ENCODE measurements at places on chromosomes 12 and 14.

DNA sequence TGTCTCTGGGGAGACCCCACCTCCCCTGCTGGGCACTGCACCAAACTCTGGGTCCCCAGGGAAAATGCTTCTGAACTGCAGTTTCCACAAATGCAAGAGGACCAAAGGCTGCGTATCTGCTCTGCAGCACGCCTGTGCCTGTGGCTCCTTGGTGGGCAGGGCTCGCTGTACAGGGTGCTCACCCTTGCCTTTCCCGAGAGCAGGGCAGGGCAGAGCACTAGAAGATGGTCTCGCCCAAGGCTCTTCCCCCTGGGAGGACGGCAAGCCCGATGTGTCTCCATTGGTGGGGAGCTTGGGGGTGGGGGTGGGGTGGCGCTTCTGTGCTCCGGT lies 175.3 kb upstream of the RTL1 start:
- DNase-seq: no peak

DNA sequence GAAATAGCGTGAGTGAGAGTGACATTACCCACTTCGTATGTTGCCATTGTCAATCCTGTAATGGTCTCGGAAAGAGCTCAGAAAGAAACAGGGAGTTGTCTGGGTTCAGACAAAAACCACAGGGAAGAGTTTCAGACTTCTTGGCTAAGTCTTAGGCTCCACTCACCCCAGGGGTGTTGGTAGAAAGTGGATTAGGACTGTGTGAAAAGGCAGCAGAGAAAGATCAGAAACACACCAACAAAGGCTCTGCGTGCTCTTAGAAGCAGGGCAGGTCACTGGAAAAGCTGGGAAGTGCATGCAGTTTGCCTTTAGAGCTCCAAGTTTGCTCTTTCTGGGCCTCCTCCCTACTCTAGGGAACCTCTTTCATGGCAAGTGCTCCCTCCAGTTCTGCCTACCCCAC lies 106.1 kb upstream of the PLXNC1 start:
- DNase-seq: no peak

DNA sequence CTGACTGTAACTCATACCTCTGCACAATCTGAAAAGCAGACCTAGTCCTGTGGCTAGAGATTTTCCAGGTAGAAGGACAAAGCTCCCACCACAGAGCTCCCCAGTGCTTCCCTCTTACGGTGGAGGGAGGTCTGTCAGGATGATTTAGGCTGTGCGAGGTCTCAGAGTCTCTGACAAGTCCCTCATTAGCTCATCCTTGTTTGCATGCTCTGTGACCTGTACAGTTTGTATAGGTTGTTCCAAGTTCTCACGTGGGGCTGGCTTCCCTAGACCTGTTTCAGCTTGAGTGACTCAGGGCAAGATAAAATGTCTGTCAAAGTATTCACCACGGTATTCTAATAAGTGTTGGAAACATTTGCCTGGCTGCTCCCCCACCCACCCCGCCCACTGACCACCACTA lies 34.8 kb downstream of the ASCL1 start:
- DNase-seq: no peak

DNA sequence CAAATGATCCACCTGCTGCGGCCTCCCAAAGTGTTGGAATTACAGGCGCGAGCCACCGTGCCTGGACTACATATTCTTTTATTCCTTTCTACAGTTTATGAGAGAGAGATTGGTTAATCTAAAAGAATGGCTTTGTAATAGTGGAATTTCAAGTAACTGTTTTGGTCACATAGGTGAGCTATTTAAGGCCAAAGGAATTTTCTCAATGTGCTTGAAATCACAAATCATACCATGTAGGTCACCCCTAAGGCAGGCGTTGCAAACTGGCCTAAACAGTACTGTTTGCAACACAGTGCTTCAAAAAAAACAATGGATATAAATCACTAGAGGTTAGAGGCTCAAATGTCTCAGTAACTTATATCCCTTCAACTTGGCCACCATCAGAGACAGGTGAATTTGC lies 103.7 kb upstream of the PTPRR start:
- DNase-seq: no peak

- no peak for DNase-seq
These were observed 36.0 kb downstream of the SYNDIG1L start for GRCh38 chr14:74389980-74390379.

GRCh38 chr14:61928300-61928699 lies 166.1 kb downstream of the SNAPC1 start:
- DNase-seq: no peak

- no peak for DNase-seq
These were observed 177.8 kb downstream of the MIPOL1 start for GRCh38 chr14:37375566-37375965.

- DNase-seq: peak; percentile 82
These were observed 542.1 kb upstream of the ATP2B1 start for GRCh38 chr12:90250766-90251165.

DNA sequence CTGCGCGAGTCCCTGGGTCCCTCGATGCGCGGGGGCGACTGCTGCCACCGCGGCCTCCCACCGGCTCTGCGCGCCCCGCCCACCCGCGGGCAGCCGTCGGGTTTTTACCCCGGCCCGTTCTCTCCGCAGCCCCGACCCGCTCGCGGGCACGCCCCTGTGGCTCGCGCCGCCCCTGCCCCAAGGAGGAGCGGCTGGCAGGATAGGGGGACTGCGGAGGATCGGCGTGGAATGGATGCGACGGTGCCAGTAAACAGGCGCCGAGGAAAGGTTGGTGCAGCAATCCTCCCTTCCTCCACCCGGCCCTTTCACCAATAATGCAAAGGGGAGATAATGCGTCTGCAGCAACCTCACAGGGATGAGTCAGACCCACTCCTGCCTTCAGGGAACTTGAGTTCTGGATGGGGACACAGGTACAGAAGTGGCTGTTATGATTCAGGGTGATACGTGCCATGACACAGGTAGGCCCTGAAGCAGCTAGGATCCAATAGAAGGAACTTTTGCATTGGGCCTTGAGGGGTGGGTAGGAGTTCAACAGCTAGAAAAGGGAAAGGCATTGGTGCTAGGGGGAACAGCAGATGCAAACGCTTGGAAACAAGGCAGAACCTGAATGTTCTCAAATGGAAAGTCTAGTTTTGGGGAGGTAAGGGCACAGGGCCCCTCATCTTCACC lies 554 bp upstream of the DEGS2 start:
- DNase-seq: no peak

DNA sequence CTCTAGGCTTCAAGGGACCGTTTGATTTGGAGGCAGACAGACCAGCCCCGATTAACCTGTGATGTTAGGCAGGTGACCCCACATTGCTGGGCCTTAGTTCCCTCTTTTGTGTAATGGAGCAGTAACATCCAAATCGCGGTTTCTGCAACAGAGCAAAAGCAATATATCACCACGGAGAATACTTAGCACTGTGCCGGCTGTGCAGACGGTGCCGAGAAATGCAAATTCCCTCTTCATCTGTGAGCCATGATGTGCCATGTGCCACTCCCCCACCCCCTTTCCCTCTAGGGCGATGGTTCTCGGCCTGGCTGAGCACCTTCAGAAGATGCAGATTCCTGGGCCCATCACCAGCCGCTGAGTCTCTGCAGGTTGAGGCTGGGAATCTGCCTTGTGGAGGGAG lies 10.9 kb downstream of the BCL7A start:
- DNase-seq: no peak

- peak; percentile 47 for DNase-seq
These were observed 106.3 kb downstream of the ST8SIA1 start for GRCh38 chr12:22228022-22228875.

- DNase-seq: no peak
These were observed 36.7 kb downstream of the PTPRR start for GRCh38 chr12:70883855-70884254.

- DNase-seq: peak; percentile 12
These were observed 124.1 kb downstream of the ESRRB start for GRCh38 chr14:76500011-76500410.

DNA sequence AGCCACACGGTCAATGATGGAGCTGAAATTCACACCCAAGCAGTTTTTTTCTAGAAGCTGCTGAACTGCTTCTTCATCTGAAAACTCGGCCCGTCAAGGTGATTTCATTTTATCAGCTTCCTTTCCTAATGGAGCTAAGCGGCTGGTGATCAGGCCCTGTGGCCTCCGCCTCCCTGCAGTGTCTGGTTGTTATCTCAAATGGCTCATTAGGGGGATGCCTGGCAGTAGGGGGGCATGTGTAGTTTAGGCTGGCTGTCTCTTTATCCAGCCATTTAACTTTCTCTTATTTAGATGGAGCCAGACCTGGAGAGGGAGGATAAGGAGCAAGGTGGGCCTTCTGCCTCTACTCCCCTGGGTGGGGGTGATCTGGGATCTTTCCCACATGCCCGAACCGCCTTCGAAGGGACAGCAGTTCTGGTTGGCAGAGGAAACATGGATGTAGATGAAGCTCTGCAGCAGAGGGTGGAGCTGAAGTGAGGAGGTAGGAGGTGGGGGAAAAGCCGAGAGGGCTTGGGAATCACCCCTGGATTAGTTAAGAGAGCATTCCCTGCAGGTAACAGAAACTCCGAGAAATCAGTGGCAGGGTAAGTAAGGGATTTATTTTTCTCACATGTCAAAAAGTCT lies 64.4 kb downstream of the TGFB3 start:
- no peak for DNase-seq

DNA sequence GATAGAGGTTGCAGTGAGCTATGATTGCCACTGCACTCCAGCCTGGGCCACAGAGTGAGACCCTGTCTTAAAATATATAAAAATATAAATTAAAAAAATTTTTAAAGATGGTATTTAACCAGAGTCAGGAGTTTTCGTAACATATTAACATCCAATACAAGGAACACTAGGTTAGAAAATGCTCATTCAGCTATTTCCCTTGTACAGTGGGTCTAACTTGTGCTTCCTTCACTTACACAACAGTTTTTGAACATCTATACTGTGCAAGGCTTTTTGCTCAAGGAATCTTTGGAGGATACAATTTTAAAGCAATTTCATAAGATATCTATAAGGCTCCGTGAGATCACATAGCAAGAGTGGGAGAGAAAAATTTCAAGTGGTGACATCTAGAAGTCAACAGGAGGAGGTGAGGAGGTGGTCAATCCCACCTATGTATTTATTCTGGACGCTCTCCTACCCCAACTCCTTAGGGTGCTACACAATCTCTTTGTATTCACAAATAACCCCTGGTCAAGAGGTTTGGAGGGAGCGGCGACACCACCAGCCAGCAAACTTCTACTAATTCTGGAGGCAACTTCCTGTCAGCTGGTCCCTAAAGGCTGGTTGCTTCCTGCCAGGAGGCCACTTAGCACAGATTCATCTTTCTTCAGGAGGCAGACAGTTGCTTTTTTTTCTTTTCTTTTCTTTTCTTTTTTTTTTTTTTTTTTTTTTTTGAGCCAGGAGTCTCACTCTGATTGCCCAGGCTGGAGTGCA lies 22.2 kb downstream of the DUSP16 start:
- no peak for DNase-seq

DNA sequence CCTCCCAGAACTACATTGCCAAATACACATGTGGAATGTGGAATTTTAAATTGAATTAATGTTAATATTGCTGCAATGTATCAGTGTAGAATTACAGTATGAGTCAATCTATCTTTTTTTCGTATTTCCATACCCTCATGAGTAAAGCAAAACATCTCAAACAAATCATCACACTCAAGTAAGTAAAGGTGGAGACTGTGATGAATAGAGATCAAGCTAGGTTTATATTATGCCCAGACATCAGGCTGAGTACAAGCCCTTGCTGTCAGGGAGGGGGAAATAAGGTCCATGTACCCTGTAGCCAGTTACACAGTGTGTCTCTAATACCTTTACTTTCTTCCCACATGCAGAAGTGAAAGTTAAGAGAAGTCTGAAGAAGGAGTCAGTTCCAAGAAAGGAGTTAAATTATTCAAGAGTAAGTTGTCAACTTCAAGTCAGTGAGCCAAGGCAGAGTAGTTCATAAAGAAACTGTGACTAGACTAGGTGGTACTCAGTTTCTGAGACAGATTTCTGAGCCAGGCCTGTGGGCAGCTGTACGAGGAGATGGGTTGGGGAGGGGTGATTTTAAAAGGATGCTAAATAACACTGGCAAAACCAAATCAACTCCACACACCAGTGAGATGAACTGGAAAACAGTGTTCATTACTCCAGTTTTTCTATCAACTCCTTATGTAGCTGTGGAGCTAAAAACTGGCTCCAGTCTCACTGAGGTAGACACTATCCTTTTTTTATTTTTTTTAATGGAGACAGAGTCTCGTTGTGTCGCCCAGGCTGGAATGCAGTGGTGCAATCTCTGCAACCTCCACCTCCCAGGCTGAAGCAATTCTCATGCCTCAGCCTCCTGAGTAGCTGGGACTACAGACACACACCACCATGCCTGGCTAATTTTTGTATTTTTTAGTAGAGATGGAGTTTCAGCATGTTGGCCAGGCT lies 23.8 kb upstream of the STK38L start:
- no peak for DNase-seq

- DNase-seq: no peak
These were observed 64.0 kb downstream of the PIWIL1 start for GRCh38 chr12:130401703-130402102.

GRCh38 chr12:120254809-120255208 lies 10.7 kb downstream of the PXN start:
- no peak for DNase-seq

DNA sequence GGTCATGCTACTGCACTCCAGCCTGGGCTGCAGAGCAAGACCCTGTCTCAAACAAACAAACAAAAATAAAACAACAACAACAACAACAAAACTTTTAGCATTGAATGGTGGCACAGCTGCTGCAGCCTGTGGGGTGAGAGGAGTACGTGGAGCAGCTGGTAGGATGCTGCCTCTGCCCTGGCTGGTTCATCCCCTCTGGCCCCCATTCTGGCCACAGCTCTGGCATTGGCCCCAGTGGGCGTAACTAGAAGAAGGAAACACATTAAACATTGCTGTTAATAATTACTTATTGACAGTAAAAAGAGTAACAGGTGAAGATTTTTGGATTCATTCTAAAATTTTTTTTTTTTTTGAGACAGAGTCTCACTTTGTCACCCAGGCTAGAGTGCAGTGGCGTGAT lies 28.8 kb upstream of the C2CD5 start:
- DNase-seq: no peak

DNA sequence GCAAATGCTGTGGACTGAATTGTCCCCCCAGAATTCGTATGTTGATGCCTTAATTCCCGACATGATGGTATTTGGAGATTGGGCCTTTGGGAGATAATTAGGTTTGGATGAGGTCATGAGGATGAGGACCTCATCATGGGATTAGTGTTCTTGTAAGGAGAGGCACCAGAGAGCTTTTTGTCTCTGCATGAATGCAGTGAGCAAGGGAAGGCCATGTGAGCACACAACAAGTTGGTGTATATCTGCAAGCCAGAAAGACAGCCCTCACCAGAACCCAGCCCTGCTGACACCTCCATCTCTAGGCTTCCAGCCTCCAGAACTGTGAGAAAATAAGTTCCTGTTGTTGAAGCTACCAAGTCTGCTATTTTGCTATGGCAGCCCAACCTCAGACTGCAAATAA lies 51.9 kb upstream of the SMCO2 start:
- no peak for DNase-seq

GRCh38 chr12:93200291-93200917 lies 177.3 kb upstream of the NUDT4 start:
- peak; percentile 53 for DNase-seq

DNA sequence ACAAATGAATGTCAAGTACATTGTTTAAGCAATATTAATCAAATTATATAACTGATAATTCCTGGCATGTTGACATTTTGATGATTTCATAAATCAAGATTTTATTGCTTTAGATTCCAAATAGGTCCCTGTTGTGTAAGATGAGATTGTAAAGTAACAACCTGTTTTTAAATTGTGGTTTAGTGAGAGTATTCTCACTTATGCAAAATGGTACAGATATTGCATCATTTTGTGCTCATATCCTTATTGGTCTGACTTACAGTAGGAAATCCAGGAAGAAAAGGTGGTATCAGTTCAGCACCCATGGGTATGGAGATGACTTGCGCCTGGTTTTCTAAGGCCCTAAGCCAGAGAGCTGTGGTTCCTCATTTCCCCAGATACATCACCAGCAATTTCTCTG lies 165.5 kb downstream of the KIF21A start:
- DNase-seq: no peak
